Vein endothelial cell (primary cell): ENCODE measurements at places on chromosomes 6 and 20. TPM values are rescaled to one million over a fixed set of nuclear protein-coding genes. Genes with fewer than 3 reads are reported as not detected.

Gene SNAP25
- total RNA-seq = not detected in 2 replicates

Gene MYB
- total RNA-seq = 0.10 TPM in 1 of 2 replicates, not detected in the other

Gene METTL24
- total RNA-seq = not detected in 2 replicates

Gene MOG
- not detected in 2 replicates for total RNA-seq

Gene TCF15
- total RNA-seq = 0.57 and 0.65 TPM in 2 replicates

Gene EPB41L1
- total RNA-seq = 12.5 and 24.5 TPM in 2 replicates

Gene OPN5
- not detected in 2 replicates for total RNA-seq

Gene LAMA5
- 53.6 and 61.2 TPM in 2 replicates for total RNA-seq

Gene SRMS
- not detected in 2 replicates for total RNA-seq

Gene BEND6
- total RNA-seq = 0.19 and 0.33 TPM in 2 replicates

Gene LSM14B
- 26.1 and 31.9 TPM in 2 replicates for total RNA-seq

Gene DAAM2
- 0.10 and 0.33 TPM in 2 replicates for total RNA-seq

Gene RWDD1
- 27.8 and 40.6 TPM in 2 replicates for total RNA-seq

Gene SAMD10
- total RNA-seq = 3.7 and 6.5 TPM in 2 replicates

Gene ADGB
- not detected in 2 replicates for total RNA-seq

Gene HLA-DMB
- 0.96 and 1.3 TPM in 2 replicates for total RNA-seq

Gene FAM8A1
- total RNA-seq = 13.7 and 15.6 TPM in 2 replicates

Gene AKAP12
- 249 and 296 TPM in 2 replicates for total RNA-seq

Gene SLC26A8
- total RNA-seq = 0.38 TPM in 1 of 2 replicates, not detected in the other

Gene DEFB126
- not detected in 2 replicates for total RNA-seq

Gene SCRT2
- total RNA-seq = not detected in 2 replicates

Gene FHL5
- total RNA-seq = not detected in 2 replicates

Gene GRM1
- 0.10 TPM in 1 of 2 replicates, not detected in the other for total RNA-seq
